Peyer's patch (tissue), 4 donors: ENCODE measurements at places on chromosomes 3 and 15.

DNA sequence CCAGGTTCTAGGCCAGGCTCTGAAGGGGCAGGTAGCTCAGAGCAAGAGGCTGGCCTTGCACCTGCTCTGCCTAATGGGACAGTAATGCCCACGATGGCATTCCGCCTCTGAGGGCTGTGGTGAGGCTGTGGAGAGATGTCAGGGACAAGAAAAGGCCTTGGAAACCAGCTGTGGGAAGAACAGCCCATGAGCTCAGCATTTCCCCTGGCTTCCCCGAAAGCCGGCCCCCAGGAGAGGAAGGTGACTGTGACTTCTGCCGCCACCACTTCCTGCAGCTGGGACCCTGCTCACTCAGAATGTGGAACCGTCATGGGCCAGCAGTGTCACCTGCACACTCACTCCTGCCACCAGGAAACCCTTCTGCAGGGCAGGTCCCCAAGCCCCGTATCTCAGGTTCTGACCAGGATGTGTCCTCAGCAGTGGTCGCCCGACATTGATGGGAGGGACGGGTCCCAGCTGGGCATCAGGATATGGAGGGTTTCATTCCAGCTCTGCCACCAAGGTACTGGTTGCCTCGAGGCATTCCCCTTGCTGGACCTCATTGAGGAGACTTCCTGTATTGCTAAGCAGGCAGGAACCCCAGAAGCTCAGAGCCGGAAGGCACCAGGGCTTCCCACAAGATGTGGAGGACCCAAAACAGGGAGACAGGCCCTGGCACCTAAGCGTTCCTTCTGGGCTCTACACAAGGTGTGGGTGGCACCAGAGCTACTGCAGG lies 30.7 kb downstream of the SEMA7A start:
- no peak overlapping the region for H3K4me3 ChIP-seq
- peak overlapping the region; percentile 71 for H3K27ac ChIP-seq
- no peaks in the 10 kb centered on the region for H3K27me3 ChIP-seq
- no peaks in the 10 kb centered on the region for H3K4me1 ChIP-seq
- H3K36me3 ChIP-seq, result no peaks in the 10 kb centered on the region

DNA sequence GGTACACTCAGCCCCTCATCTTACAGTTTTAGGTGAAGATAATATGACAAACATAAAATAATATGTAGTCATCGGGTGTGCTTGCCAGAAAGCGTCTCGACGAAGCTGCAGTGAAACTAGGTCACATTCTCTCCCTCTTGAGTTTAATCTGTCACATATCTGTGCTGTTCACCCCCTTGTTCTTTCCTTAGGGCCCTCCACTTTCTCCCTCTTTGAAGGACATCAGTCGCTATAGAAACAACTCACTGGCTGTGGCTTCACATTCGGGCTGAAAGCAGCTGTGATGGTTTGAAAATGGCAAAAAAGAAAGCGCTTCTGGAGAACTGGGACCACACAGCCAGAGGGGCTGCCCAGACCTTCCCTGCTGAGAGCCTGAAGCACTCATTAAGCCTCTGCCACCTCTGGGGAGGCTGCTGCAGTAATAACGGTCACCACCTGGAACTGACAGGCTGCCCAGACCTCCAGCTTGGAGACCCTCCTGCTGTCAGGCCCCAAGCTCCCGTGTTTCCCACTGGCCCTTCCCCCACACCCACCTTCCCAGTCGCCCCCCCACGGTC lies 50.3 kb downstream of the ABTB1 start:
- H3K27ac ChIP-seq, result peak overlapping the region; percentile 46
- no peaks in the 10 kb centered on the region for H3K4me1 ChIP-seq
- H3K4me3 ChIP-seq, result no peak overlapping the region
- no peak for DNase-seq
- no peaks in the 10 kb centered on the region for H3K27me3 ChIP-seq
- H3K36me3 ChIP-seq, result no peaks in the 10 kb centered on the region

DNA sequence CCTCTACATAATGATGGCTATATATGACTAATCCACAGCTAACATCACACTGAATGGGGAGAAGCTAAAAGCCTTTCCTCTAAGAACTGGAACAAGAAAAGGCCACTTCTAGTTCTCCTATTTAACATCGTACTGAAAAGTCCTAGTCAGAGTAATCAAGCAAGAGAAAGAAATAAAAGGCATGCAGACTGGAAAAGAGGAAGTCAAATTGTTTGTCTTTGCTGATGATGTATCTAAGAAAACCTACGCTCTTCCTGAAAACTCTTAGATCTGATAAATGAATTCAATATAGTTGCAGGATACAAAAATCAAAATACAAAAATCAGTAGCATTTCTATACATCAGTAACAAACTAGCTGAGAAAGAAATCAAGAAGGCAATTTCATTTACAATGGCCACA lies 116.9 kb downstream of the TP63 start:
- H3K27me3 ChIP-seq, result no peaks in the 10 kb centered on the region
- DNase-seq, result no peak
- H3K27ac ChIP-seq, result no peak overlapping the region
- no peak overlapping the region for H3K4me3 ChIP-seq
- H3K4me1 ChIP-seq, result no peaks in the 10 kb centered on the region

DNA sequence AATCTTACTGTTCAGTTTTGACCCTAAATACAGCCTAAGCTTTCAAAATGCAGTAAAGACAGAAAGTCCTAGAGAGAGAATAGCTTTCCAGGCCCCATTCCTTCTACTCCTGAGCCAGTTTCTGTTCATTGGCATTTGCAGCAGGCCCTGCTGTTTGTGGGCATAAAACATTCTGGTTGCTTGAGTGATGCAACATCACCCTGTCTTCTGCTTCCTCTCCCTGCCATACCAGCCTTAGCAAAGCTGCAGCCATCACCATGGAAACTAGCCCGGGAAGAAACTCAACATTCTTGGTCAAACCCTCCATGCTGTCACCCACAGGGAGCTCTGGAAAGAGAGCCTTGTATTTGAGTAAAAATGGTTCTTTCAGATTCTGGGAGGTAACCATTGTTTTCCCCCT lies 325.7 kb downstream of the MAGI1 start:
- no peak overlapping the region for H3K27ac ChIP-seq
- H3K4me3 ChIP-seq, result no peak overlapping the region
- H3K36me3 ChIP-seq, result no peaks in the 10 kb centered on the region
- DNase-seq, result no peak
- no peaks in the 10 kb centered on the region for H3K4me1 ChIP-seq

DNA sequence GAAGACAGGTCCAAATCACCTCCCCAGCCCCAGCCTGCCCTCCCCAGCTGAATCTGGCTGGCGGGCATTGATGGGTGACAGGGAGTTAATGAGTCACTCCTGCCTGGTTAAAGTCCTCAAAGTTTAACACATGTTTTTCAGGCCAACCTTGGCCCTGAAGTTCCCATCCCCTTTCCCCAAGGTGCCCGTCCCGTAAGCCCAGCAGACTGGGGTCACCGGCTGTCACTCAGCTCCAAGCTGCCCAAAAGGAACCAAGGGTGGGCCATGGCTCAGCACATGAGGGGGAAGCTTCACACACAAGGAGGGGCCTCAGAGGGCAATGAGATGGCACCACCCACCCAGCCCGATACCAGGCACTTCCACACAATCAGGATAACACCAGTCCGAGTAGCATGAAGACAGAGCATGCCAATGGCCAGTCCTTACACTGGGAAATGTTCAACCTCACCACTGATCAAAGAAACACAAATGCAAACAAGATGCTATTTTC lies 10.2 kb upstream of the KLF15 start:
- H3K27me3 ChIP-seq, result no peaks in the 10 kb centered on the region
- no peaks in the 10 kb centered on the region for H3K4me1 ChIP-seq
- H3K27ac ChIP-seq, result no peak overlapping the region
- no peaks in the 10 kb centered on the region for H3K36me3 ChIP-seq
- H3K4me3 ChIP-seq, result no peak overlapping the region

- peak; percentile 87 for DNase-seq
- peak overlapping the region; percentile 16 for H3K27ac ChIP-seq
- H3K36me3 ChIP-seq, result no peaks in the 10 kb centered on the region
- H3K4me3 ChIP-seq, result no peak overlapping the region
These were observed 75.7 kb downstream of the TRIM69 start for GRCh38 chr15:44812029-44812517.
